Cortex of kidney (tissue), 1 donor: ENCODE measurements at places on chromosomes 7 and 10.

DNA sequence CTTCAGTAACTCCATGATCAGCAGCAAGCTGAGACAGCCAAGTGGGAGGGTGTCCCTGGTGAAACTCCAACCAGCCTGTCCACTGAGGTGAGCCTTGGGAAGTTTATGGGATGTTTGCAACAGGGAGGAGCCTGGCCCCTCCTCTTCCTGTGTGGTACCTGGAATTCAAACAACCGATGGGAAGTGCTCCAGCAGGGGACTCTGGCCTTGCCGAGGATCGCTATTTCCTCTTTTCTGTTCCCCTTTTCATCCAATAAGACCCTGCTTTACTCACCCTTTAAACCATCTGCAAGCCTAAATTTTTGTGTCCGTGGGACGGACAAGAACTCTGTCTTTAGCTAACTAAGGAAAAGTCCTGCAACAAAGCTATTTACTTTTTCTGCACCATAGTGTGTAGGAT lies 491.1 kb upstream of the ZMIZ1 start:
- DNase-seq = no peak

DNA sequence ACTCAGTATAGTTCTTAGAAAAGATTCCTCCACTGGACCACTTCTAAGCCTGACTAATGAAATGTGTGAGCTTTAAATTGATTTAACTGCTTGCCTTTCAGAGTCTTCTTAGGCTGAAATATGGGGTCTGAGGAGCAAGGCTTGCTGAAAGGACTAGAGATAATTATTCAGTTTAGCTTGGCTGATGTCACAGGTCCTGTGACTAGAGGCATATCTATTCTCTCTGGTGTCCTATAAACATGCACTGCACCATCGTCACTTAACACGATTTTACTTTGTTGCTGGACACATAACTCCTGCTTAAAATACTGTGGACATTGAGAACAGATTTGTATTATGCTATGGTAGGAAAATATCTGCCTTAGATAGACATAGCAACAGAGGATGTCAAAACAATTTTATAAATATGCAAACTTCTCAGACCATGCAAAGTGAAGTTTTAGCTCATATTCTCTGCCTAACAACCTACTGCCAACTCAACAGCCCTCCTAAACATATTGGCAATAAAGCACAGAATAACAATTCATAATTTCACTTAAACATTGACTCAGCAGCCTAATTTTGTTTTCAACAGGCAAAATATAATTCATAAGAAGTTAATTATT lies 80.2 kb downstream of the RNF133 start:
- DNase-seq = no peak

DNA sequence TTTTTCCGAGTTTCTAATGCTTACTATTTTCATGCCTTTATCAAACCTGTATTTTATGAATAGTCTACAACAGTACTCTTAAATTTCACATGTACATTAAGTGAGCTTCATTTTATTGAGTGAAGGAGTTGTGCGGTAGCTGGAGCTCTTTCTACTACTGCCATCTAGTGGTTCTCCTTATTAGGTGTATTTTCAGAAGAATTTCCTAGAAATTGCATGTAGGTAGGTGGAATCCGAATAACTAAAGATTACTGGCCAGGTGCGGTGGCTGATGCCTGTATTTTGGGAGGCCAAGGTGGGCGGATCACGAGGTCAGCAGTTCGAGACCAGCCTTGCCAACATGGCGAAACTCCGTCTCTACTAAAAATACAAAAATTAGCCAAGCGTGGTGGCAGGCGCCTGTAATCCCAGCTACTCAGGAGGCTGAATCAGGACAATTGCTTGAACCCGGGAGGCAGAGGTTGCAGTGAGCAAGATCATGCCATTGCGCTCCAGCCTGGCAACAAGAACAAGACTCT lies 38.3 kb downstream of the LRRC72 start:
- DNase-seq = no peak

DNA sequence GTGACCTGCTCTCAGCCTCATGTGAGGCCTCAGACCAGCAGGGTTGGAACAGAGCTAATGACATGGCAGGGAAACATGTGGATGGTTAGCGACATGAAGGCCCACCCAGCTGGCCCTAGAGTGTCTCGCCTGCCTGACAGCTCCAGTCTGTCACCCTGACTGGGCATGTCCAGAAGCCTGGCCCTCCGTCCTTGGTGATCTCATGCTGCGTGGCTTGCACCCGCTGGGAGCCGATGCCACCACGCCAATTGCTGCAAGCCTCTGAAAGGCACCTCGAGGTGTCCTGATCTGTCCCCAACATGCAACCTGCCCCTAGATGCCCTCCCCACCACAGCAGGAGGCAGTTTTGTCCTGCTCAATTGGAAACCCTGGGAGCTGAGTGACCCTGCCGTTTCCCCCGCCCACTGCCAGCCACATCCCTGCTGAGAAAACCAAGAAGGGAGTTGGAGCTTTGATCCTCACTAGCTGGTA lies 27.8 kb upstream of the RET start:
- DNase-seq = no peak

- DNase-seq = no peak
These were observed 234.4 kb upstream of the SLC26A5 start for GRCh38 chr7:103680161-103681144.

DNA sequence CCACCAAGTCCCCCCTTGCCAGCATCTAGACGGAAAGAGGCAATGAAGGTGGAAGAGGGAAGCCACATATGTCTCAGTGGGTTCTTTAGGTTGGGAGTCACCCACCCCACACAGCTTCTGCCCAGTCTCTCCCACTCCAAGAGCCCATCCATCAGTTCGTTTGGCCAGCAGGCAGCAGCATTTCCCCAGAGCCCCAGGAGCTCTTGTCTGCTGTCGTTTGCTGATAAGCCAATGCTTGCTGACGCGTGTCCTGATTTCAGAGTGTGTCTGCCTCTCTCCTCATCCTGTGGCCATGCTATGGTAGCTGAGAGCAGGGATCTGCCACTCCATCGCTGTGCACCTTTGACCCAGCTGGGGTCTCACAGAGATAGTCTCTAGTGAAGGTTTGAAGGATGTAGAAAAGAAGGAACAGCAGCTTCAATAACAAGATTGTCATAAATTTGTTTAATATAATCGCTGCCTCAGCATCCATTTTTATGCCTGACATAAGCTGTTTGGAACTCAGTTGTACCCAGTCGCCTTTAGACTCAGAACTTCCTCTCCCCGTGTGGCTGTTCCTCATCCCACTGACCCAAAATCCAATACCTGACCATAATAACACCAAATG lies 39.4 kb upstream of the GDF10 start:
- no peak for DNase-seq

DNA sequence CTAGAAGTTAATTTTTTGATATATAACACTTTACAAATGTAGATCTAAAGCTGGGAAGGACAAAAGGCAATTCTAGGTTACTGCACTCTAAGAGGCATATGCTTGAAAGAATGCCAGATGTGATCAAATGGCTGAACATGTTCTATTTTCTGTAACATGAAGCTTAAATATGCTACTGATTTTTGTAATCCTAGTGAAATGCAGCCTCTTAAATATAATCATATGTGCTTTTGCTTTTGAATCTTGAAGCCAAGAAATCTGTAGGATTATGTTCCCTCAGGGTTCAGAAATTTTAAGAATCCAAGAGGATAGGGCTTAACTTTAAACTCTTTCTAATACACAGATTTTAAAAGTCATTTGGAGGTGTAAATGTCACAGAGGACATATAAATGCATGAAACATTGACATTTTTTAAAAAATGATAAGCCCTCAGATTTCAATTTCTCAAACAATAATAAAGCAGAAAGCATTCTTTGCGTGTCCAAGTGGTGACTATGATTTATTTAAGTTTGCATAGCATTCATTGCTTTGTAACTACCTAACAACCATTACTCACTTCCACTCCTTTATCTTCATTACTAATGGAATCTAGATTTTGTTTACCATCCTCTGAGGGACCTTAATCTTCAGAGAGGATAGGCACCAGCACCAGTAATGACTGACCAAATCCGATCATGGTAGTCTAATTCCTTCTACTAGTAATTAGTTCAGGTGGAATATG lies 170.4 kb downstream of the MAGI2 start:
- no peak for DNase-seq

- DNase-seq = no peak
These were observed 7.1 kb downstream of the CABCOCO1 start for GRCh38 chr10:61669849-61670248.

- no peak for DNase-seq
These were observed 295.9 kb upstream of the ZNF32 start for GRCh38 chr10:43944381-43945093.

- no peak for DNase-seq
These were observed 89.5 kb downstream of the HECW1 start for GRCh38 chr7:43201912-43202311.

GRCh38 chr7:116135306-116135705 lies 75.0 kb upstream of the TES start:
- DNase-seq = no peak

- DNase-seq = no peak
These were observed 162.7 kb downstream of the AVL9 start for GRCh38 chr7:32658034-32658433.

DNA sequence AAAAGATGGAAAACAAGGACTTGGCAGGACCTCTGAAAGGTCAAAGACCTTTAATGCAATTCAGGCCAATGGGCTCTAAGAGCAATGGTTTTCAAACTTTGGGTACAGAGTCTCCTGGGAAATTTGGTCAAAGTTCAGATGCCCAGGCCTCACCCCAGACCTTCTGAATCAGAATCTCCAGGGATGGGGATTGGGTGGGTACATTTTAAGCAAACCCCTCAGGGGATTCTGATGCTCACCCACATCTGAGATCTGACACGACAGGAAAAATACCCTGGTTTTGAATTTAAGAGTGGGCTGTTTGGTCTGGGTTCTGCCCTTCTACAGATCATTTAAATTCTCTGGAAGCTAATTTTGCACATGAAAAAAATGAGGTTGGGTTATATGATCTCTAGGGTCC lies 214.8 kb upstream of the PLXNA4 start:
- no peak for DNase-seq

DNA sequence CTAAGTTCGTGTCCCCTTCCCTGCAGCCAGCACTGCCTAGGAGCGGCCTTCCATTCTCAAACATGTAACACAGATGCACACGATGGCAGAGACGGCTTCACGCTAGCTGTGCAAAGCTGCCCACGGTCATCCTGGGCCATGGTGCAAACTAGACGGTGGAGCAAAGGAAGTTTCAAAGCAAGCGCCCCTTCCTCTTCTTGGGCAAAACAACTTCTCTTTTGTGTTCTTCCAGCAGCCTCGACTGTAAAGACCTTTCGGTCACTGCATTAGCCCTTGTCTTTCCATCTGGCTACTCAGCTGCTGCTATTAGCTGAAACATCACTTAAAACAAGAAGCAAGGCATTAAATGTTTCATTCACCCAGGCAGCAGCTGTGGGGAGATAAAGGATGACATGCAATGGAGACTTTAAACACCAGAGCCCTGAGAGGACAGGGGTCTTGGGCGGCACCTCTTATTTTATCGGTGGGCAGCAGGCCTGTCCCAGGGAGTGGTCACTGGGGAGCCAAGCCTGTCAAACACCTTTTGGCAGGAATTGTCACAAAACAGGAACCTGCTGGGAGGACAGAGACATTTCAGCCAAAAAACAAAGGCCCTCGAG lies 214.8 kb downstream of the KLF6 start:
- no peak for DNase-seq

DNA sequence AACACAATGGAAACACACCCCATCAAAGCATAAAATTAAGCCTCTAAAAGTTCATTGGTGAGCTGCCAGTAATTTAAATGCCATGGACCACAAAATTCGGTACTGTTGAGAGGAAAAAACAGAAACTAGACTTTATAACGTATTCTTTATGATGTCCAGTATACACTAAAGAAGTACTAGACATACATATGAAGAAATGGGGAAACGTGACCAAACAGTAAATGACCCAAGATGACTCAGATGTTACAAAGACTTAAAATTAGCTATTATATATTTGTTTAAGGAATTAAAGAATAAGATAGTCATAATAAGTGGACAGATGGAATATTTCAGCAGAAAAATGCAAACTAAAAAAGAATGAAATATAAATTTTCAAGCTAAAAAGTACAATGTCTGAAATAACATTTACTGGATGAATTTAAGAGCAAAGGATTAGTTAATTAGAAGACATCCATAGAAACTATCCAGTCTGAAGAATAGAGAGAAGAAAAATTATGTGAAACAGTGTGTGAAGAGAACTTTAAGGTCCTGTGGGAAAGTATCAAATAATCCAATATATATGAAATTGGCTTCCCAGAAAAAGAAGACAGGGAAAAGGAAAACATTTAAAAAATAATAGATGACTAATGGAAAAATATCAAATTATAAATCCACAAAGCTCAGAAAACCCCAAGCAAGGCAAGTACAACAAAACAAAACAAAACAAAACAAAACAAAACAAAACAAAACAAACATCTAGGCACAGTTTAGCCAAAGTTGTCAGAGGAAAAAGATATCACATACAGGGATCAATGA lies 69.4 kb downstream of the SAMD9 start:
- no peak for DNase-seq

GRCh38 chr10:75487087-75487754 lies 55.8 kb downstream of the LRMDA start:
- no peak for DNase-seq

DNA sequence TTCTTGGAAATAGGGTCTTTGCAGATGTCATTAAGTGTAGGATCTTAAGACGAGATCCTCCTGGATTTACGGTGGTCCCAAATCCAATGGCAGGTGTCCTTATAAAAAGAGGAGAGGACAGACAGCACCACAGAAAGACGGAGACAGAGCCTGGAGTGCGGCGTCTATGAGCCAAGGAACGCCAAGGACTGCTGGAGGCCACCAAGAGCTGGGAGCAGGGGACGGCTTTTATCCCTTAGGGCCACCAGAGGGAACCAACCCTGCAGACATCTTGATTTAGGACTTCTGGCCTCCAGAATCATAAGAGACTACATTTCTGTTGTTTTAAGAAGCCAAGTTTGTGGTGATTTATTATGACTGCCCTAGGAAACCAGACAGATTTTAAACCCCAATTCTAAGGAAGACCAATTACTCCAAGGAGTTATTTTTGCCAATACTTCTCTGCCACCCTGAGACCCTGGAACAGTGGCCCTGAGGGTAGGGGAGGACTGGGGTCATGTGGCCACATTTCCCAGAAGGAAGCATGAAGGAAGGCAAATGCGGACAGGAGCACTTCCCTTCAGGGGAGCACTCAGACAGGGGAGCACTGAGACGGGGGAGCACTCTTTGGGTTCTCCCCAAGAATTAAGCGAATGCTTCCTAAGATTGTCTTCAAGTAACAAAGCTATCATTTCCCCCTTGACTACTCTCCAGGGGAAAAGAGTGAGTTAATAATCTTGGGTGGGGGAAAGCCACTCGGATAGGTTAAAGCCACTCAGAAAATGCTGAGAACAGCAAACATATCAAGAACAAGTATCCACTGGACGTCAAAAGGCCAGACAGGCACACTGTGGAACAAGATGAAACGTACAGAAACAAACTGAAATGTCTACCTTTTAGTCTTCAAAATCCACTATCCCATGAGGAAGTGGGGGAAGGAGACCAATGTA lies 67.5 kb downstream of the CHST15 start:
- no peak for DNase-seq

- no peak for DNase-seq
These were observed 304.6 kb downstream of the PRPF18 start for GRCh38 chr10:13891128-13892000.

DNA sequence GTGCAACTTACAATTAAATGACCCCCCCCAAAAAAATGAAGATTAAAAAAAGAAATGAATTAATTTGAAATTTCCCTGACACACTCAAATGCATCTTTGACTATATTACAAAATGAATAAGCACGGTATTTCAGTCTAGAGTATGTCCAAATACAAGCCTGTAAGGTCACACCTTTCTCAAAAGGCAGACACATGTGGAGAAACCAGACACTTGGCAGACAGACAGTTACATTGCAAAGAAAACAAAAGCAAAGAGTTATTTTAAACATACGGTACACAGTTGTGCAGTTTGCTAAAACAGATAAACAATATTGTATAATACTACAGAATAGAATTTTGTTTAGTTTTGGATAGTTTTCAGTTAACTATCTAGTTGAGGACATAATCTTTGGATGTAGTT lies 153.0 kb downstream of the ATE1 start:
- DNase-seq = no peak
